Stimulated activated CD4-positive, alpha-beta T cell treated with anti-CD3 and anti-CD28 coated beads, Interleukin-1b, Interleukin-23, amount 100 ng/mL, for 1 hour (primary cell): ENCODE measurements at places on chromosomes 1 and 21.

DNA sequence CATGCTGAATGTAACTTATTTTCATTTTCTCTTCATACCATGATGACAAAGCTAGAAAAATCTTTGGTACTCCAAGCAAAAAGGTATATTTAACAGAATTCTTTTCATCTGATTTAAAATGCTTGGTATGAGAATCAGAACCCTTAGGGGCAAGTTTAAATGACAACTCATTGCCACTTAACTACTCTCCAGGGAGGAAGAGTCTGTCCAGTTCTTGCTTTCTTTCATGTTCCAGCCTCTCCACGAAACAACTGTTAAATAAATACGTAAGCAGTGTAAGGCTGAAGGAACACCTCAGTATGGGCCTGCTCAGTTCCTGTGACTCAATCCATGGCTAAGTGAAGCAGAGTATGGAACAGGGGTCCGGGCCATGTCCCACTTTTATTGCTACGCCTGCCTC is 1.6 kb downstream of the LCE2A start:
- no peak for DNase-seq

- no peak for DNase-seq
Measured at GRCh38 chr1:40974945-40975344, 4.6 kb upstream of the CTPS1 start.

DNA sequence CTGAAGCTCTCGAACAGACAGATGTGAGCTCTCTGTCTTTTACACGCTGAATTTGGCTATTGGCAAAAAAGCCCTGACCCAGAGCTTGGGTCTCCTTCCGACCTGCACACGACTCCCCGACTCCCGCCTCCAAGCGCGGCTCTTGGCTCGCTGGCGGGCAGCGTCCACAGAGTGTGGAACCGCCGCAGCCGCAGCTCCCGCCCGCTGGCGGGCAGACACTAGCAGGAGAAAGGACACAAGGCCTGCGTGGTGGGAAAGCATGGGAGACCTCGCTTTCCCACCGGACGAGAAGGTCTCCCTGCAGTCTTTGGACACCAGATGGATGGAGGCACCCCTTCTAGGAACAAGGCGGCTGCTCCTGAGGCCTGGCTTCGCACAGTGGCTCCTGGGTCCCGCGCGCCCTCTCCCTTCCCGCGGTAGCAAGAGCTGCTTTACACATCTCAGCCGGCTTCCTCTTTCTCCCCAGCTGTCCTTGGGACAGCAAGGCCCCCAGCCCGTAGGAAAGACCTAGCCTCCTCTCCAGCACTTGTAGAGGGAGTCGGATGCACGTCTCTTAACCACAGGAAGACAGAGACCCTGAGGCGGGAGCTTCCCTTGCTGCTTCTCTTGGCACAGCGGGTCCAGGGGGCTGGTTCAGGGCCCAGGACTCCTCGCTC is 92.1 kb downstream of the PRKAB2 start:
- no peak for DNase-seq

DNA sequence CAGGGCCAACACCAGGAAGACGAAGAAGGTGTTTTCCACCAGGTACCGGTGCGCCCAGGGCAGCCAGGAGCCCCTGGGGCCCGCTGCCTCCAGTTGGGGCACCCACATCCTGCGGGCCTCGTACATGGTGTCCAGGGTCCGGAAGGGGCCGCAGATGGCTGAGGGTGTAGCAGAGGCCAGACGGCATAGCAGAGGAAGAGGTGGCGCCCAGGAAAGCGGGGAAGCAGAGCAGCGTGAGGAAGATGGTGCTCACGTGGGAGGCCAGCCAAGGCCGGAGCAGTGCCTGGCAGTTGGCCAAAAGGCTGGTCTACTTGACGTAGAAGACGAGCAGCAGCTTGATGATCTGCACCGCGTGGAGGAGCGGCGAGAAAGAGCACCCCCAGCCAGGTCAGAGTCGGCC is 40.4 kb downstream of the ZNF691 start:
- DNase-seq, result no peak

GRCh38 chr1:156794506-156795373 is 21.9 kb downstream of the SH2D2A start:
- no peak for DNase-seq
